ENCODE measurements at places on chromosomes 2 and 18.

GRCh38 chr2:100383306-100383705, 34.2 kb downstream of the CHST10 start:
- no peak for DNase-seq

GRCh38 chr18:79641722-79642497, 37.7 kb upstream of the CTDP1 start:
- no peak for DNase-seq

DNA sequence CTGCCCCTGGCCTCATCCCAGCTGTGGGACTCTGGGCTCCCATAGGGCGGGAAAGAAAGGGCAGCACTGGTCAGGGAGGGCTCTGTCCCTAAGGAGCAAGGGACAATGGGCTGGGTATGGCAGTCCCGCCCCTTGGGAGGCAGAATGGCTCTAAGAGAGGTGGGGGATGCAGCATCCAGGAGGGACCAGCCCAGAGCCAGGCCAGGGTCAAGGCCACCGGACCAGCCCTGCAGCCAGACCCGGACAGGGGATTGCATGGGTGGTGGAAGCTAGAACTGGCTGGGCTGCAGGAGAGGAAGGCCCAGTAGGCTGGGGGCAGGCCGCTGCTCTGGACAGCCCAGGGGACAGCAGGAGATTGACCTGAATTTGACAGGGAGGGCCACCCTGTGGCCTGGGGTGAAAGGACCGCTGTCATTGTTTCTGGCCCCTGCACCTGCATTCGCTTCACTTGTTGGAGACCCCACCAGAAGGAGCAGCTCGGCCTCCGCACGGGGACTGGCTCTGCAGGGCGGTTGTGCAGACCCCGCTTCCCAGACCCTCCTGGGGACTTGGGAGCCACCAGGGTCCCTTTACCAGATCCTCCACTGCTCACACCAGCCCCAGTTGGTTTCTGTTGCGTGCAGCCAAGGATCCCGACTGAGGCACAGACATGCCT, 14.6 kb downstream of the RAMP1 start:
- no peak for DNase-seq

DNA sequence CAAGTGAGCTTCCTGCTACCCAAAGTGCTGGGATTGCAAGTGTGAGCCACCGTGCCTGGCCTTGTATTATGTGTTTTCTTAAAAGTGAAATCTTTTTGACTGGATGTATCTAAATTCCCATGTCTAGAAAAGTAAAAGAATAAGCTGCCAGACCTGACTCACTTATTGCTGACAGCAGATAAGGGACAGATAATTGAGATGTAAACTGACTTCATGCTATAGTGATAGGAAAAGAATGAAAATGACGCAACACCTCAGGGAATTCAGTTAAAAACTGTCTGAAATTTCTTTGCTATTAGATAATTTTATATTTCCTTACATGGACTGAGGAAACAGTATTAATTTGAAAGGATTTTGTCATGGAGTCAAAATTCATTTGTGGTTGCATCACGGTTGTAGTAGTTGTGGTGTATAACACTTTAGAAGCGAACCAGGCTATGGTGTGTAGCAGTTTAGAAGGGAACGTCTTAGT, 19.4 kb downstream of the TTC27 start:
- no peak for DNase-seq

DNA sequence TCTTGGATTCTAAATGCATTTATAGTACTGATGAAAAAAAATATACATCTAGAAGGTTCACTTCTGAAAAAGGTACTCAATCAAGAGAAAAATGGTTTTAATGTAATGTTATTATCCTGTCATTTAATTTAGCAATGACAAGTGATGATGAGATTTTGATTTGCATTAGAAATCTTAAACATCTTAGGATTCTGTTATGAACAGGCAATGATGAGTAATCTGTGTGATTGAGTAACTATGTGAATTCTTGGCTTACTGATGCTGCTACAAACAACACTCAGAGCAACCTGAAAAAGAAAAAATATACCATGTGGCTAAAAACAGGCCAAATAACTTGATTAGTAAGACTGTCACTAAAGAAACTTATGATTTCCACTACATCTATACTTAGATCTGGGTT, 30.1 kb downstream of the RBKS start:
- no peak for DNase-seq

GRCh38 chr18:66211749-66212148, 392.1 kb downstream of the CDH19 start:
- no peak for DNase-seq

DNA sequence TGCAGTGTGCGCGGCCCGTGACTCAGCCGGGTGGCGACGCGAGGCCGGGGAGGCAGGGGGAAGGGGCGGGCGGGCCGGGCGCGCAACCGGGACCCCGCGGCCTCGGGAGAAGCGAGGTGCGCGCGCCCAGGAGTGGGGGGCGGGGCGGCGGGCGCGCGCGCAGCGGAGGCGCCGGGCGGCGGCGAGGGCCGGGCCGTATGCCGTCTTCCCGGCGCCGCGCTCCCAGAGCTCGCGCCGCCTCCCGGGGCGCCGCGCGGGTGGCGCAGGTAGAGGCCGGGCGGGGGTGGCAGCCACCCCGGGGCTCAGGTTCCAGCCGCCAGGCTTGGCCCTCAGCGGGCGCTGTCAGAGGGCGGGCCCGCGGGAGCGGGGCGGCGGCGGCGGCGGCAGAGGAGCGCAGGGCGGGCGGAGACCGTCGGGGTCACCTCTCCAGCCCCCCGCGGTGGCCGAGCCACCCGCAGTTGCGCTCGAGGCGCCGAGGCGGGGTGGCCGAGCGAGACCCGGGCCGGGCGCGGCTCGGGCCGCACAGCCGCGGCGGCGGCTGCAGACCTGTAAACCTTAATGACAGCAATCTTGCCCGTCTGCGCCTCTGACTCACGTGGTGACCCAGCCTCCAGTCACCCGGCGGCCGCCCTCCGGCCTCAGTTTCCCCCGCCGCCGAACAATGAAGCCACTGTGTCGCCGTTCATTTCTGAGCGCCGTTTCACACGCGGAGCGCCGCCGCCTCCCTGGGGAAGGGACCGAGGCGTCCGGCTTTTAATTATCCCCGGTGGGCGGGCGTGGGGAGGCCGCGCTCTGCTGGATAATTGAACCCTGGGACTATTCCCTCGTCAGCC, 25.3 kb upstream of the SMAD7 start:
- DNase-seq, result peak; percentile 77

DNA sequence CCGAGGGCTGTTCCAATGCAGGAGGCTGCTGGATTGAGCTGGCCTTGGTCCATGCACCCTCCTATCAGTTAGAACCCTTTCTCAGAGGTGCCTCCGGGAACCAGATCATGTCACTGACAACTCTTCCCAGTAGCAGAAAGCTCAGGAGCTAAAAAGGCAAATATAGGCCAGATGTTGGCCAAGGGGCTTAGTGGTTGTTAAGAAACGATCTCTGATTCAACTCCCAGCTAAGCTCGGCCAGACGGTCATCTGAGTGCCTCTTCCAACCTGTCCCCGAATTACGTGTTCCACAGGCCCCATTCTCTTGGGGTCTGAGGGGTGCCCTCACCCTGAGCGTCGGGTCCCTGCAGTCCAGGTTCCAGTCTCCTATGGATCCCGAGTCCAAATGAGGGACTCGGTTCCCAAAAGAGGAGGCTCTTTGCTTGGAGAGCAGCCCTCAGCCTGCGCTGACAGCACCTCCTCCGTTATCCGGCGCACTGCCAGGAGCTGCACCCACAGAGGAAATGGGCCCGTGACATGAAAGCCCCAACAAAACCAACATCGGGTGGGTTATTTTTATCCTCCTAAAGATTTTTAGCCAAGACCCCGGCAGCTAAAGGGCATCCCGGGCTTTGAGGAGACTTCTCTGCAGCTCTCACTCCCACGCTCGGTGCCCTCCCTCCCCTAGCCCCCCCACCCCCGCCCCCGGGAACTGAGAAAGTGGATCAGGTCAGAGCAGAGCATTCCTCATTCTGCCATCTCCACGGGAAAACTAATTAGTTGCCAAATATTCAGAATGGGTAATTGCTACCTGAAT, 106.6 kb upstream of the ID2 start:
- DNase-seq, result no peak

DNA sequence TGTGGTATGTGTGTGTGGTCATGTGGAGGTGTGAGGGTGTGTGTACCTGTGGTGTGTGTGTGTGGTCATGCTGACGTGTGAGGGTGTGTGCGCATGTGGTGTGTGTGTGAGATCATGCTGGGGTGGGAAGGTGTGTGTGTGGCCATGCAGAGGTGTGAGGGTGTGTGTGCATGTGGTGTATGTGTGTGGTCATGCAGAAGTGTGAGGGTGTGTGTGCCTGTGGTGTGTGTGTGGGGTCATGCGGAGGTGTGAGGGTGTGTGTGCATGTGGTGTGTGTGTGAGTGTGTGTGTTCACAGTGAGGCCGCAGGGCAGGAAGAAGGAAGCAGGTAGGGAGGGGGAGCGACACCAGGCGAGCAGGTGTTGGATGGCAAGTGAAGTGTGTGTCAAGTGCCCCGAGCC, 259.0 kb downstream of the LOXHD1 start:
- DNase-seq, result no peak

DNA sequence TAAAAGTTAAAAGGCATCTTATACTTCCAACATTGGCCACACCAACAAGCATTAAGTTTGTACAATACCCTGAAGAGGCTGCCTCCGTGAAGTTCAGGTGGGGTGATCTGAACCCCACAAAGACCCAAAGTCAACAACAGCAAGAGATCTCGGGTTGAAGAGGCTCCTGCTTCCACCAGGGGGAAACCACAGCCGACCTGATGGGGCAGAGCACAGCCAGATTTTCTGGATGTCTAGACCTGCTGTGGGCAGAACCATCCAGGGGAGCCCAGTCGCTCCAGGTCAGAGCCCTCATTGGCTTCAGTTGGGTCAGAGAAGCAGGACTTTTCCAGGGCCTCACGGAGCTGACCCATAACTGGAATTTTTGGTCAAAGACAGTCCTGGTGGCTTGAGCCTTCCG, 66.5 kb upstream of the ACKR3 start:
- no peak for DNase-seq

DNA sequence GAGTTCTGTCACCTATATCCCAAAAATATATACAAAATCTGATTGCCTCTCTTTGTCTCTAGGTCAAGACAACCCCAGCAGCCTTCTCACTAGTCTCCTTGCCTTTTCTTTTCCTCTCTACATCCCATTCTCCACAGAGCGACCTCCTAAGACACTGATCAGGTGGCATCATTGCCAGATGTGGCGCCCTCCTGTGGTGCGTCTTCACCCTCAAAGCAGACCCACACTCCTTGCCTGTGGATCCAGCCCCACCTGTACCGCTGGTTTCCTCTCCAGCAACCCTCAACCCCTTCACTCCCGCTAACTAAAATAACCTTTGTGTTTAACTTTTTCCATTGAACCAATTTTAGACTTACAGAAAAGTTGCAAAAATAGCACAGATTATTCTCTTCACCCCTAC, 273.3 kb downstream of the GLI2 start:
- DNase-seq, result no peak

DNA sequence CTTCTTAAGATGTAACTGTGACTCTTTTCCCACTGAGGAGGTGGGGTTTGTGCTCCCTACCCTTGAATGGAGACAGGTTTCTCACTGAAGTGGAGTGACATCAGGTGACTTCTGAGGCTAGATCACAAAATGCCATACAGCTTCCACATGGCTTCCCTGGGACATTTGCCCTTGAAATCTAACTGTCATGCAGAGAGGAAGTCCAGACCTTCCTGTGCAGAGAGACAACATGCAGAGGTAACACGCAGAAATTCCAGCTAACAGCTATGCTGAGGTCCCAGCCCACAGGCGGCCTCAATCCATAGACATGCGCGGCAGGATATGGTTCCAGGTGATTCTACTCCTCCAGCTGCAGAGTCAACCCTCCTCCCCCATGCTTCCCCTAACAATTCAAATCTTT, 119.0 kb downstream of the TRIB2 start:
- DNase-seq, result no peak

GRCh38 chr18:75915941-75916623, 488.6 kb upstream of the SMIM21 start:
- DNase-seq, result no peak

DNA sequence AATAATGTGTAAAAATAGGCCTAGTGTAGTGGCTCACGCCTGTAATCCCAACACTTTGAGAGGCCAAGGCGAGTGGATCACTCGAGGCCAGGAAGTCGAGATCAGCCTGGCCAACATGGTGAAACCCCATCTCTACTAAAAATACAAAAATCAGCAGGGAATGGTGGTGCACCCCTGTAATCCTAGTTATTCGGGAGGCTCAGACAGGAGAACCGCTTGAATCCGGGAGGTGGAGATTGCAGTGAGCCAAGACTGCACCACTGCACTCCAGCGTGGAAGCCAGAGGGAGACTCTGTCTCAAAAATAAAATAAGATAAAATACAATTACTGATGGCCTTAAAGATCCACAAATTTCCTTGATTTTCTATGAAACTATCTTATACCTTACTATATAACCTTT, 3.8 kb downstream of the ATF2 start:
- DNase-seq, result no peak

DNA sequence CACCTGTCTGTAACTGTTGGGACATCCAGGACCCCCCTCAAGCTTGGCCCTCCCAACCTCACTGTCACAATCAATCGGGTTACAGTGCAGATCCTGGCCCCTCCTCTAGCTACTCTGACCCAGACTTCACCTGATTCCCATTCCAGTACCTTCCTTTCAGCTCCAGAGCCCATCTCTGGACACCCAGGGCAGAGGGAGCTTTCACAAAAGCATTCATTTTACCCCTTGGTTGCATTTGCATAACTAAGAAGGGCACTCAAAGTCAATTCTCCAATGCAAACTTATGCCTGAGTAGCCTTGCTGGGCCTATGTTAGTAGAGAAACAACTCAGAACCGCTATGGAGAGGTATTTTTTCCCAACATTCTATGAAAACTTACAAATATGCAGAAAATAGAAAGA, 7.4 kb downstream of the ZAP70 start:
- DNase-seq, result no peak

DNA sequence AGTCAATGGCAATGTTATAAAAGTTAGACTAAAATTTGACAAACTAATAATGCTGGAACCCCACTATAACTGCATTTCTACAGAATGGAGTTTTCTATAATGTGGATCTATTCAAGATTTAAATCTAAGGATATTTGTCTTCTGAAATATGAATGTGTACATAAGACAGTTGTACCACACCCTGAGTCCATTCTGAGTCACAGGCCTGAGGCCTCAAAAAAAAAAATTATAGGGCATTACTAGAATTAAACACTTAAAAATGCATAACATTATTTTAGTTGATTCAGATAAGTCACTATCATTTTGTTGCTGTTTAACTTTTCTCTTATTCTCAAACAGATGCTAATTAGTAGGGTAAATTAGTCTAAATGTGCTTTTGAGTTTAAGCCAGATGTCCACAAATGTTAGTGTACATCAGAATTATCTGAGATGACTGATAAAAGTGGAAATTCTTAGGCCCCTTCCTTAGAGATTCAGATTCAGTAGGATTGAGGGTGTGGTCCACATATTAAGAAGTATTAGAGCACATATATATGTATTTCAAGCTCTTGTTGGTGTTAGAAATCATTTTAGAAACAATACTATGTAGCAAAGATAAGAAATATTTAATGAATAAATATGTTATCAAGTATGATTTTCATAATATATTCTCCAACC, 42.4 kb upstream of the COL5A2 start:
- DNase-seq, result no peak
